ENCODE measurements at places on chromosomes 1 and 21.

DNA sequence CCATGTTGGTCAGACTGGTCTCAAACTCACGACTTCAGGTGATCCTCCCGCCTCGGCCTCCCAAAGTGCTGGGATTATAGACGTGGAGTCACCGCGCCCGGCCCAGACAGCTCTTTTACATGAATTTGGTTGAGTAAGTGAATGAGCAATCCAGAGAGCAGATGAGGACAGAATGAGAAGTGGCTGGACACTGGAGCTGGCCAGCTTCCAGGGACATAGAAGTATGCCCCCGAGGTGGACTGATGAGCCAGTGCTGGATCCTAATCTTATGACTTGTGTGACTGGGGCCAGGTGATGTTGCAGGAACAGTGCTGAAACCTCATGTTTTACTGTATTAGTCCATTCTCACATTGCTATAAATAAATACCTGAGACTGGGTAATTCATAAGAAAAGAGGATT, 35.9 kb upstream of the KANK4 start:
- no peak for DNase-seq

DNA sequence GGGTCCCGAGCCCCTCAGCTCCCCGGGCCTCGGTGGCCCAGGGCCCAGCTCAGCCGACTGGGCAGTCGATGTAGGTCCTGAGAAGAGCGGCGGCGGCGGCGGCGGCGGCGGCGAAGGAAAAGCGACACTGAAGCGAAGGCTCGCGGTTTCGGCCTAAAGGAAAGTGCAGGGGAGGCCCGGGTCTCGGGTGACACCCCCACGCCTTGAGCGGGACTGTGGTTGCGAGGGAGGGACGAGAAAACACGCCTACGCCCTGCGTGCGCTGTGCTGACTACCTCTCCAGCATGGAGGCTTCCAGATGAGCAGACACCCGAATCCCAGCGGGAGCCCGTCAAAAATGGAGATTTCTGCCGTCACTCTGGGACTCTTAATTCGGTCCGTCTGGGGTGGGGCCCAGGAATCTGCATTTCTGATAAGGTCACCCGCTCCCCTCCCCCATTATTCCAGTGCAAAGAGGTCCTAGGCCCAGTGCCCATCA, 31.2 kb downstream of the DNTTIP2 start:
- DNase-seq, result no peak

- peak; percentile 39 for DNase-seq
Measured at GRCh38 chr21:25895565-25896205, 160.9 kb downstream of the GABPA start.

- no peak for DNase-seq
Measured at GRCh38 chr1:158969855-158970254, 38.5 kb downstream of the PYHIN1 start.

DNA sequence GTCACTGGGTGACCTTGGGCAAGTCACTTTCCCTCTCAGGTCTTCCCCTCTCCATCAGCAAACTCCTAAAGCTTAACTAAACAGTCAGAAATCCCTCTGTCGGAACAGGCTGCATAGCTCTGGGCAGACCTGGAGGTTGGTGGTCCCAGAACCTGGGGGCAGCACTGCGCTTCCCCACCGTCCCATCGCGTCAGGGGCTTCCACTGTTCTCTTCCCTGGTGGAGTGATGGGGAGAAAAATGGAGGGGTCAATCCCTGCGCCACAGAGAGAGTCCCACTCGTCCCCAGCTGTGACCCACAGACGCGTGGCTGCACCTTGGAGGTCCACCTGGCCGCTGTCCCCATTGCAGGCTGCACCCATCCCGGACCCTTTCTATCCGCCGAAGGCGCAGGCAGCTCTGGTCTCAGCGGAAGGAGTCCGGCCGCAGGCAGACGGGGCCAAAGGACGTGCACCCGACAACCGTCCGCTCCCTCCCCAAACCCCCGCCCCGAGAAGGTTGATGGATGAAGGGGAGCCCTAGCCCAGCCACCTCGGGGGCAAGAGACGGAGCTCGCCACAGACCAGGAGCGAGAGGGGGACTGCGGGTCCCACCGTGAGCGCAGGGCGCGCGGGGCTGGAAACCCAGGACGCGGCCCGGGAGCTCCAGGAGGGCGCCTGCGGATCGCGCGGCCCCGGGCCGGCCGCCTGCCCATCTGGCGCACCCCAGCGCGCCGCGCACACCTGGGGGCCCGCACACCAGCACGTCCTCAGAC, 588 bp upstream of the WNT3A start:
- no peak for DNase-seq

GRCh38 chr1:36971852-36972618, 62.3 kb downstream of the GRIK3 start:
- DNase-seq, result peak; percentile 26

GRCh38 chr1:87969040-87969439, 640.4 kb downstream of the LMO4 start:
- DNase-seq, result no peak

DNA sequence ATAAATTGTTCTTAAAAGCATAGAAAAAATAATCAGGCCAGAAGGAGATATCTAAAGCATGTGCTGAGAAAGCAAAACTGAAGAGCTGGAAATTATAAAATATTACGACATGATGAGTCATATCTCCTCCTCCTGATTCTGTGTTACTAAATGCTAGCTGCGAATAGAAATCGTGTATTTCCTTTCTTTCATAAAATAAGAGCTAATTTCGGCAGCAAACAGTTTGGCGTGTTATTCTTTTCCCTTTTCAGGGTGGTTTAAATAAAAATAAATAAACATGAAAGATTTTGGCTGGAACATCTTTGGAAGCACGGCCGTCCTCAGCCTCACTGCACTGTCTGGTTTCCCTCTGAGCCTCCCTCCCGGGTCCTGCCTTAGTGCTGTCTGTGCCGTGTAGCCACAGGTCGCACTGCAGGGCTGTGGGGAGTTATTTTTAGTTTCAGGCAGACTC, 56.0 kb downstream of the ADARB1 start:
- no peak for DNase-seq

- DNase-seq, result no peak
Measured at GRCh38 chr1:107877745-107878144, 87.2 kb downstream of the VAV3 start.

- no peak for DNase-seq
Measured at GRCh38 chr1:56520016-56520601, 59.3 kb downstream of the PLPP3 start.

DNA sequence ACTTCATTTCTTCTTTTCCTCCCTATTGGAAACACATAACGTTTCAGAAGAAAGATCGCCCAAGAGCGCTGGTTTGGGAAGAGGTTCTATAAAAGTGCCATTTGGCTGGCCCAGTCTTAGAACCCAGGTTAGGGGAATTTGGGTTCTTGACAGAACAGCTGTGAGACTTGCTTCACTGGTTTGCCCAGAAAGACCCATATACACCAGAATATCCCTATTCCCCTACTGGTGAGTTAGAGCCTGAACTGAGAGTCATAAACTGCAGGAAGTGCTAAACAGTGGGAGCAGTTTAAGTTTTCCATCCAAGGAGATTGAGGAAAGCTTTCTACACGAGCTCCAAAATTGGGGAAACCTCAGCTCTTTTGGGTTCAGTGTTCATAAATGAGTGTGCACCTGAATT, 275.2 kb downstream of the VAV3 start:
- DNase-seq, result no peak

DNA sequence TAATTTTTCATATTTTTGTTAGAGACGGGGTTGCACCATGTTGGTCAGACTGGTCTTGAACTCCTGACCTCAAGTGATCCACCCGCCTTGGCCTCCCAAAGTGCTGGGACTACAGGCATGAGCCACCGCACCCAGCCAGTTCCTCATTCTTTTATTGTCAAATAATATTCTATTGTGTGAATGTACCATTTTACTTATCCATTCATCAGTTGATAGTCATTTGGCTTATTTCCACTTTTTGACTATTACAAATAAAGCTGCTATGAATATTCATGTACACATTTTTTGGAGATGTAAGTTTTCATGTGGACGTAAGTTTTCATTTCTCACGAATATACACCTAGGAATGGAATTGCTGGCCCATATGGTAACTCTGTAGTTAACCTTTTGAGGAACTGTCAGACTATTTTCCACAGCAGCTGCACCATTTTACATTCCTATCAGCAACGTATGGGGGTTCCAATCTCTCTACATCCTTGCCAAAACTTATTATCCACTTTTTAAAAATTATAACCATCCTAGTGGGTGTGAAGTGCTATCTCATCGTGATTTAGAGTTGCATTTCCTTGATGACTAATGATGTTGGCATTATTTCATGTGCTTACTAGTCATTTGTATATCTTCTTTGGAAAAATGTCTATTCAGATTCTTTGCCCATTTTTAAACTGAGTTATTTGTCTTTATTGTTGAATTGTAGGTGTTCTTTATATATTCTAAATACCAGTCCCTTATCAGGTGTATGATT, 12.7 kb downstream of the PACC1 start:
- DNase-seq, result no peak

DNA sequence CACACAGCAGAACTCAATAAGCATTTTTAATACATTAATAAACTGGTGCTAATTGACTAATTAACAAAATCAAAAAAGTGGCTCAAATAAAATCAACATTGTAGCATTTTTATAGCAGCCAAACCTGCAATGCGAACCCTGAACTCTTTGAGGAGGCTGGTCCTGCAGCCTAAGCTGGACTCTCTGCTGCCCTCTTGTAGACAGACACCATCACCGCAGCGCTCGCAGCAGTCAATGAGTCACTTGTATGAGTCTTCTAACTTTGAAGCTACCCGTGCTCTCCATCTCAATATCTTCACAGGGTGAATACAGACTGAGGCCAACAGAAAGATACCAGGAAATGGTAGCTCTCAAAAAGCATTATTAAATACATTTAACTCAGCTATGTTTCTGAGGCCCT, 9.7 kb upstream of the KRTAP7-1 start:
- no peak for DNase-seq

DNA sequence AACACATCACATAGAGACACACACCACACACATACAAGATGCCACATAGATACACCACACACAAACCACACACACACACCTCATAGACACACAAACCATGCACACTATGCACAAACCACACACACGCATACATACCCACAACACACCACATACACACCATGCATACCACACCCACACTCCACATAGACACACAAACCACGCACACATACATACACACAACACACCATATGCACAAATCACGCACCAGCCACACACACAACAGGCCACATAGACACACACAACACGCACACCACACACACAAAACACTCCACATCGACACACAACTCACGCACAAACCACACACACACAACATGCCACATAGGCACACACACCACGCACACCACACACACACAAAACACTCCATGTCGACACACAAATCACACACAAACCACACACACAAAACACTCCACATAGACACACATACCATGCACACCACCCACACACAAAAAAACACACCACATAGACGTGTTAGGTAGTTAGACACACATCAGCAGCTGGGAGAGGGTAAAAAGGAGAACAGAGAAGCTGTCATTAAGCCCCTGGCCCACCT, 49.5 kb upstream of the SLC19A1 start:
- no peak for DNase-seq

DNA sequence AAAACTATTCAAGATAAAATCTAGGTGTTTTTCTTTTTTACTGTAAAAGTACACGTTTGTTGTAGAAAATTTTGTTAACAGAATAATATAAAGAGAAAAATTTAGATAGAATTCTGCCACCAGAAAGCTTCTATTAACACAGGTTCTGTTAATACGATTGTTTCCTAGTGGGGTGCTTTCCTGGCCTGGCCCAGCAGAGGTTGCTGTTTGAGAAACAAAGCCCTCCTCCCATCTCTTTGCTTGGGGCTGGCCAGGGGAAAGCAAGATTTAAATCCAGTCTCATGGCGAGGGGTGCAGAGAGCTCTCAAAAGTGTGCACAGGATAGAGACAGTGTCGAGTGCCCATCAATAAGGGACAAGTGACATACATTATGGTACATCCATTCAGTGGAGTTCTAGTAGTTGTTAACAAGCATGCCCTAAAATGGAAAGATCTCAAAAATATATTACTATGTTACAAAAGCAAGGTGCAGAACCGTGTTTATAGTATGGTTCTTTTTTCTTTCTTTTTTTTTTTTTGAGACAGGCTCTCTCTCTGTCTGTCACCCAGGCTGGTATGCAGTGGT, 14.6 kb upstream of the ACBD3 start:
- no peak for DNase-seq

DNA sequence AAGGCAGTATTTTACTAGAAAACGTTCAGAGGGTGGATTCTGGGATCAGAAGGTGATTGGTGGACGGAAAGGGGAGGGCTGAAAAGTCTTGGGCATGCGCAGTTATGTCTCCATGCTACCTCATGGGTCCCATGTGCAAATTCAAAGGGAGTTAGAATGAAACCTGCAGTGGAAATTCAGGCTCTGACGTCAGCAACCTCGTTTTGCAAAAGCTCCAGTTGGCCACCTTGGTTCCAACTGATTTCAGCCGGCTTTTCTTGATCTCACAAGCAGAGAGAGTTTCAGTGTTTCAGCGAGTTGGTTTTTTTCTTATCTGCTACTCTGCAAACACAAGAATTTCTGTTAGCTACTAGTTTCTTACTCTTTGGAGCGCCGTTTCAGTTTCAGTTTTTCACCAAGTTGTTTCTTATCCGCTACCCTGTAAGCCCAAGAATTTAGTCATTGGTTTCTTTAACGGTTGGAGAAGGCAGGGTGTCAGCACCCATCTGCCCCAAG, 69.8 kb upstream of the PGBD5 start:
- no peak for DNase-seq

GRCh38 chr1:106793651-106794050, 262.8 kb upstream of the PRMT6 start:
- no peak for DNase-seq

- no peak for DNase-seq
Measured at GRCh38 chr1:10071640-10072039, 38.9 kb downstream of the UBE4B start.

- DNase-seq, result no peak
Measured at GRCh38 chr1:237590386-237590785, 300.3 kb downstream of the ZP4 start.

DNA sequence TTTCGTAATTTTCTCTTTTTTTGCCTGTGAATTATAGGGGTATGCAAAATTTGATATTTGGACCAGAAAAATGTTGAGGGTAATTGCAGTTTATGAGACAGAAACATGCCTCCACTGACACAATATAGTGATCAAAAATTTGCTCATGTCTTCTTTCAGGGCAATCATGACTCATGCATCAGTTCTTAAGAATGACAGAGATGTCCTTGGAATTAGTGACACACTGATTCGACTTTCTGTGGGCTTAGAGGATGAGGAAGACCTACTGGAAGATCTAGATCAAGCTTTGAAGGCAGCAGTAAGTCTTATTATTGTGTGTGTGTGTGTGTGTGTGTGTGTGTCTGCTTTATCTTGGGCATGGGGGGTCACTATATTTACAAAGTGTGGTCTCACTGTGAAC, 27.5 kb downstream of the CTH start:
- no peak for DNase-seq
